ENCODE measurements at places on chromosomes 7 and 10. TPM values are rescaled to one million over a fixed set of nuclear protein-coding genes. Genes with fewer than 3 reads are reported as not detected.

NUTM2B gene
- 2.6 TPM for total RNA-seq

SEMA4G gene
- total RNA-seq, result 1.6 TPM

ST8SIA6 gene
- not detected for total RNA-seq

AHR gene
- total RNA-seq, result 14.2 TPM

HOXA2 gene
- total RNA-seq, result not detected

DNA sequence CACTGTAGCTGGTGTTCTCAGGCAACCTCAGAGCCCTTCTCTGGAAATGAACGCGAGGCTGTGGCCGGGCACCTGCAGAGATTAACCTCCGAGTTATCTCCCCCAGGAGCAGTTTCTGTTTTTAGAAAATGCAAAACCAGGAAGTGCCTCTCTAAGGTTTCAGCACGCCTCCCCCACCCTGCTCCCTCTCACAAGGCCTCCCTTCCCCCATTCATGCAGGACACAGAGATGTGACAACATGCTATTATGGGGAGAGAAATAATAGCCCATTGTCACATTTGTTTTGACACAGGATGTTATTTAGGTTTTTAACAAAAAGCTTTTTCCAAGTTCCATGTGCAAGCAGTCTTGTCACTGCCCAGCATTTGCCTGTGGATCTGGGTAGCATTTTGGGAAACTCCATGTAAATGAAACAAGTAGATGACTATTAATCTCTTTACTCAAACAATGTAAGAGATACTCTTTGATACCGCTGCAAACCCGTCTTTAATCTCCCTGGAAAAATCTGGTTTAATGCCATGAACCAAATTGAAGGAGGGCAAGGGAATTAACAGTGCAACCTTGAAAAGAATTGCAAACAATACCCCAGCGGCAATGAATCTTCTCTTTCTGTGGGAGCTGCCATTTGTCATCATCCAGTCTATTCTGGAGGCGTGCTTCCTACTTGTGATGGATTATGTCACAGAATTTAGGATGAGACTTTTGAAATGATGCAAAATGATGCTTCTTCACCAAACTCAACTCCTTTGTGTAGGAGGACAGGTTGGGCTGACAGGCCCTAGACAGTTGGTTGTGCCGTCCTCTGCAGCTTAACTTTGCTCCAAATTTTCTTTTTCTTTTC lies 86.5 kb upstream of the NMT2 start:
- DNase-seq, result no peak

DNA sequence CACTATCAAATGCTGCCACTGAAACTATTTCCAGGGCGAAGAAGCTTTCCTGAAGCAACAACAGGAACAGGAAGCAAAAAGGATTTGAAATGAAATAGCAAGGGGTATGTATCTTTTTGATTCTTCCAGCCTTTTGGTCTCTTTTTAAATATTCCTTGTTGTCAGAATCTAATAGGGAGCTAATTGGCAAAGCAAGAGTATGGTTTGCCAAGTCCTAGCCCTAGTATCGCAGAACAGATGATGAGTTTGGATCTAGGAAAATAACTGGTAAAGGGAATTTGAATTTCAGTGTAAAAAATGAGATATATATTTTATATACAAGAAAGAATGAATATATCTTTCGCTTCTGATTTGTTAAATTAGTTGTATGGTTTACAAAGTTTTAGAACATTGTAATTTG lies 252.5 kb downstream of the ANKRD7 start:
- no peak for DNase-seq

GRCh38 chr7:155644971-155645509 lies 579 bp downstream of the RBM33 start:
- DNase-seq, result peak; percentile 25

DNA sequence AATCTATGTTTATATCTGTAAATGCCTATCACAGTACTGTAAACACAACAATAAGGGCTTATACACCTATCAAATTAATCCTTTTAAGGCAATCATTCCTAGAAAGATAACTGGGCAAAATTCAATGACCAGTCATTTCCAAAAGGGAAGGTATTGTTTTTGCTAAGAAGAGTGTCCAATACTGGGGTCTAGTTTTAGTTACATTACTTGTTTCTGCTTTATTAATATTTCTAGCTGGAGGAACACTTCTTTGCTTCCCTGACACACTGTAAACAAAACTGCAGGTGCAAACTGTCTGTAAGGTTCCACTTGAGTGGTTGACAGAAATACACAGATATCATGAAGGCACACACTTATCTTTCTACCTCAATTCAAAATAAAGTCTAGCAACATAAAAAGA lies 84.2 kb upstream of the FAM133B start:
- DNase-seq, result no peak

DNA sequence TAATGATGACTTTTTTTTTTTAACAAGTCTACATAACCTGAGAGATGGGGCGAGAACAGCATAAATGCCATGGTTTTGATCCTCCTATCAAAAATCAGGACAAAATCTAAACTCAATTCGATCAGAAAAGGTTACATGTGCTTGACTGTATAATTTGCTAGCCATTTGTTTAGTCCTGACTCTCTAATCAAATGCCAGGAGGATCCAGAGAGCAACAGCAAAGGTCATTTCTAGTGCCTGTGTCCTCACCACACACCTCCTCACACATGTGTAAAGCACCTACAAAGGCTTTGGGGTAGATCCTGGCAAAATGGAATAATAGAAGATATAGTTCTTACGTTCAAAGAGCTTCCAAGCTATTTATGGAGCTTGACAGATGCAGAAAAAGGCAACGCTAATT lies 11.0 kb upstream of the FAS start:
- DNase-seq, result no peak

GRCh38 chr7:30761214-30762156 lies 9.6 kb downstream of the INMT start:
- DNase-seq, result no peak

GRCh38 chr7:127968547-127968946 lies 62.7 kb downstream of the LRRC4 start:
- no peak for DNase-seq

DNA sequence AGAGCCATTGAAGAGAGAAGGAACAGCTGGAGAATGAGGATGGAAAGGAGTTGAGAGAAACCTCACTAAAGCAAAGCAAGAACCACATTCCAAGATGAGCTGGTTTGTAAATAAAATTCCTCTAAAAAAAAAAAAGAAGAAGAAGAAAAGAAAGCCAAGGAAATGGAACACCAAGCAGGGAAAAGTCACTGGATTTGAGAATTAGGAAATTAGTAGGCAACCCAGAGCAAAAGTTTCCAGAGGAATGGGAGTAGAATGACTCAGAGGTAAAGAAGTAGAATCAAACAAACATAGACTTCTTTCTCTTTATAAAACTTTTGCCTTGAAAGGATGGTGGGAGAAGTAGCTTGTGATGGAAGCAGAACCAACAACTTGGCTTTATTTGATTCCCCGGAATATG lies 3.9 kb downstream of the CH25H start:
- no peak for DNase-seq

DNA sequence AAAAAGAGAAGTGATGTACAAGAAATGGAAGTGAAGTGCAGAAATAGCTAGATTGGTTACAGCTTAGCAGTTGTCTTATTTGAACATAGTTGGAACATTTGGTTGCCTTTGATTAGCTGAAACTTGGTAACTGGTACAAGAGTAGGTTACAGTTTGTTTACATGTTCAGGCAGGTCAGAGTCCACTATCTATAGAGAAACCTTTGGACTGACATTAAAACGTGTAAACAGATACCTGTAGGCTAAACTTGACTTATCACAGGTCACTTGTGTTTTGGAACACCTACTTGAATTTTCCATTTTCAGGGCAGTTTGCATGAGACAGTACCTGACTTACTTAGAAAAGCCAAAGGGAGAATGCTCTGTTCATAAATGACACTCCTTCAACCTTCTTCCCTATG lies 28.5 kb upstream of the CYP2C8 start:
- DNase-seq, result no peak

GRCh38 chr7:125089171-125089570 lies 159.5 kb upstream of the POT1 start:
- no peak for DNase-seq

DNA sequence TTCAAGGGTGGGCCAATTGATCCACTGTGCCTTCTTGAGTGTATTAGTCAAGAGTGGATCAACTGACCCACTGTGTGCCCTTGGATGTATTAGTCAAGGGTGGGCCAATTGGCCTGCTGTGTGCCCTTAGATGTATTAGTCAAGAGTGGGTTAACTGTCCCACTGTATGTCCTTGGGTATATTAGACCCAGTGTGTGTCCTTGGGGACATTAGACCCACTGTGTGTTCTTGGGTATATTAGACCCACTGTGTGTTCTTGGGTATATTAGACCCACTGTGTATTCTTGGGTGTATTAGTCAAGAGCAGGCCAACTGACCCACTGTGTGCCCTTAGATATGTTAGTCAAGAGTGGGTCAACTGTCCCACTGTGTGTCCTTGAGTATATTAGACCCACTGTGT lies 601.8 kb downstream of the TYW1 start:
- DNase-seq, result no peak

GRCh38 chr7:6181136-6181535 lies 91.3 kb downstream of the CYTH3 start:
- DNase-seq, result no peak

- no peak for DNase-seq
Observed at GRCh38 chr7:85516675-85517074, 329.8 kb upstream of the SEMA3D start.

DNA sequence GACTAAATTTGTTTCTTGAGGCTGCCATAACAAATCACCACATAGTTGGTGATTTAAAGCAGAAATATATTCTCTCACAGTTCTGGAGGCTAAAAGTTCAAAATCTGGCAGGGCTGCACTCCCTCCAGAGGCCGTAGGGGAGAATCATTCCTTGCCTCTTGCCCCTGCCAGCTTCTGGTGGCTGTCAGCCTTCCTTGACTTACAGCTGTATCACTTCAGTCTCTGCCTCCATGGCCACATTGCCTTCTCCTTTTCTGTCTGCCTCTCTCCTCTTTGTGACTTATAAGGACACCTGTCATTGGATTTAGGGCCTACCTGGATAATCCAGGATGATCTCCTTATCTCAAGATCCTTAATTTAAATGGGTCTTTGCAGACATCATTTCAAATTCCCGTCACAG lies 5.8 kb upstream of the LRRC4 start:
- no peak for DNase-seq

DNA sequence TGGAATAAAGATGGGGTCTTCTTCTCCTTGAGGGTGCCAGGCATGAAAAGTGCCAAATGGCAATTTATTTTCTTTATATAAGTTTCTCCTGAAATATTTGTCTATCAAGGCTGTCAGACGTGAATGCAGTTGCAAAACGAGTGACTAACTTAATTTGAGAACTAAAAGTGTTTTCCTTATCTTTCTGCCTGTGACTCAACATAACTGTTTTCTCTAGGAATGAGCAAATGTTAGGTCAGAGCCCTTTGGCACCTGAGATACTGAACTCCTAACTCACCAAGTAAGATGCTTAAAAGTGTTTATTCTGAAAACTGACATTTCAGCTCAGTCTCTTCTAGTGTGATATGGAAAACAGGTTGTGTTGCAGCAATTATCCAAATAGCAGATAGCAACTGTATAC lies 197.0 kb downstream of the STK31 start:
- no peak for DNase-seq

DNA sequence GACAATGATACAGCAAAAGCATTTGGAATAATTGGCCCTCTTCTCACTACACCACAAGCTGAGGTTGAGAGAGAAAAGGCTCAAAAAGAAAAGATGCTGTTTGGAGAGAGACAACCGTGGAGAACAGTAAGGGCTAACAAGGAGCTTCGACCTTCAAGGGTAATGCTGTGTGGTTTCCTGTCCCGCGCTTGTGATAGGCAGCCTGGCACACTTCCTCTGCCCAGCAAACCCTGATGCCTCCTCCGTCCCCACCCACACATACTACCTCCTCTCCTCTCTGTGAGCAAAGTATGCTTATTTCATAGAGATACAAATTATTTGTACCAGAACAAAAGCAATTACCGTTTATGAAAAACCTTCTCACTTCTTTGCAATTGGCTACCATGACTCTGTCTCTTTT lies 755.4 kb downstream of the KCNMA1 start:
- no peak for DNase-seq

DNA sequence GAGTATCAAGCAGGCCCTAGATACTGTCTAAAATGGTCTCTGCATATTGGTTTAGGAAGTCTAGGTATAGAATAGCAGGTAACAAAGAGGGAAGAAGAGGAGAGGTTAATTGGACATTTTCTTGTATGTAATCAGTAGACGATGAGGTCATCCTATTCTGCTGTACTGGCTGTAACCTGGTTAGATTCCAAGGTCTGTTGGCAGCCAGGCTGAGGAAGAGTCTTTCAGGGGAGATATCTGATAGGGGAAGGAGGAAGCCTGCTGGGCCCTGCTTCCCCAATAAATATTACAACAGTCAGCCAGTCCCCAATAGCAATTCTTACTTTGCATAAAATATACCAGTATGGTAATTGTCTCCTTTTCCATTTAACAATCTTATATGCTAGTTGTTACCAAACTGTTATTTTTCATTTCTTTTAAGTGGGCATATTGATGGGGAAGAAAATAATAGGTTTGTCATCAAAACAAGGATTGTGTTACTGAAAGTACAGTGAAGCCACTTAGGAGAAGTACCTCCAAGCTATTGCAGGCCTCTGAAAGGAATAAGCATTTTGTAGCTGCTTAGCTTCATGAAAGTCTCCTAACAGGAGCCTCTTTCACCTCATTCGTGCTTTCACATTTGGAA lies 186.4 kb downstream of the LRRC4 start:
- DNase-seq, result no peak

DNA sequence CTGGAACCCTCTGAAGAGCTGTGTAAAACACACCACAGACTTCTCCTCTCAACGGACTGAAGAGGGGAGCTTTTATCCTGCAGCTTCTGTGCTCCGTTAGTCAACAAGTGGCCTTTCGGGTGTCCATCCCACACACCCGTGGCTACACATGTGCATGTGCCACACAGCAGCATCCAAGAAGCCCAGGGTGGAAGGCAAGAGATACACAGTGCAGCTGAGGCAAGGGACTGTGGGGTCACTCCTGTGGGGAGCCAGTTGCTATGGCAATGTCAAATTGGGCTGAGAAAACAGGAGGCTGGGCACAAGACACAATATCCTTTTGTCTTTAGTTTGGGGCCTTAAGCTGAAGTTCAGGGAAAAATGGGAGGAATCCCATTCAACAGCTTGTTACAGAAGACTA lies 28.7 kb downstream of the NET1 start:
- no peak for DNase-seq

DNA sequence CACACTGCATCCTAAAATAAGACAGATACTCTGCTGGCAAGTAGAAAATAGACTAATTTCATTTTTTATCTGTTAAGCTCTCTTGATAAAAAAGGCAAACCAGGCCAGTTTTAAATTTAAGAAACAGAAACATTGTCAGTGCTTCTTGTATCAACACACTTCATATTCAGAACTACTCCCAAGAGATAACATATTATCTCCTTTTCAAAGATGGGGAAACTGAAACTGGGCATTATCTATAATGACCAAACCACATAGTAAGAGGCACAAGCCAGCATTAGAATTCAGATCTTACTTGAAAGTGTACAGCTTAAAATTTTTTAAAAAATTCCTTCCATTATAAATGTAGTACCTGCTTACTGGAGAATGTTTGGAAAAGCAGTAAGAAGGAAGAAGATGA lies 14.7 kb downstream of the SRI start:
- no peak for DNase-seq

DNA sequence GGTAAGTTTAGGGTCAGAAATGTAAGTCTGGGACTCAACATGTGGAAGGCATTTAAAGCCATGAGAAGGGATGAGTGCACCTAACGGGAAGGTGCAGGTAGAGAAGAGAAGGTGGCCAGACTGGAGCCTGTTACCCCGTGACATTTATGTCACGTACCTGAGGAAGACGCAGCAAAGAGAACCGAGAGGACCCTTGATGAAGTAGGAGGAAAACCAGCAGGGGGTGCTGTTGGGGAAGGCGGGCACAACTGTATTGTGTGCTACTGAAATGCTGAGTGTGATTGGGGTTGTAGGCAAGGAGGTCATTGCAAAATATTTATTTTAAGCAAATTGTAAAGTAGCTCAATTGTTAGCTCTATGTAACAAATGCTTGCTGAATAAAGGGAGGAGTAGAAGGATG lies 338.2 kb upstream of the PRKCQ start:
- peak; percentile 57 for DNase-seq

Measured in naive thymus-derived CD8-positive, alpha-beta T cell (primary cell).